ENCODE measurements at places on chromosomes 13 and 19.

DNA sequence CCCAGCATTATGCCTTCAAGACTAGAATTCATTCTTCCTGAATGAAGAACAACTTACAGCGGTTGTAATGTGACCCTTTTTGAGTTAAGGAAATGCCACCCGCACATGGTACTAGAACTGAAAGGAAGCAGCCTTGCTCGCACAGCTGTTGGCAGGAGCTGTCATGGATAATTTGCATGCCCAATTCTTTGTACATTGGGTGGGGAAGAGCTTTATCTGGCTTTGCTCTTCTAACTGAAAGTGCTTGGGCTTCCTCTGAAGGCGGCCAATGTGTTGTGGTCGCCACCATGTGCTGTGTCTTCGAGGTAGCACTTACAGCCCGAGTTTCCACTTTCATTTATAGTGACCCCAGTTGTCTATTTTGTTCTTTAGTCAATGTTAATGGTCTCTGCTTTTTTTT lies 3.4 kb downstream of the CCNE1 start:
- DNase-seq = no peak

DNA sequence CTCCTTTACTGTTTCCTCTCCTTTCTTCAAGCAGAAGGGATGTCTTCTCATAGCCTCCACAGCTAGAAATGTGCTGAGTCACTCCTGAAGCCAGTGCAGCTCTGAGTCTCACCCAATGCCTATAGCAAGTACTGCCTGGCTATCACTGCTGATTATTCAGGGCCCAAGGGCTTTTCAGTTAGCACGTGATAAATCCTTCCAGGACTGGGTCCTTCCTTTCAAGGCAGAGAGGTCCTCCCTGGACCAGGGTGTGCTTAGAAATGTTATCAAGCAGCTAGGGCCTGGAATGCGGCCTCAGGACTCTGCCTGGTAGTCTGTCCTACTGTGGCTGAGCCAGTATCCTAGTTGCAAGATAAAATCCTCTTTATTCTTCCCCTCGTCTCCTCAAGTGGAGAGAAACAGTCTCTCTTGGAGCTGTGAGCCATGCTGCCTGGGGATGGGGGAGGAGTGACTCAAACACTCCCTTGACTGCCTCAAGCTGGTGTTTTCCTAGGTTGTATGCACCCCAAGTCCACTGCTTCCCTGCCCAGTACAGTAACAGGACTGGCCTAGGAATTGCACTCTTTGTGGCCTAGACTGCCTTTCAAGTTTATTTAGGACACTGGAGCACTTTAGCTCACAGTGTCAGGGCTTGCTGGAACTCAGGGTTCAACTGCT lies 198.7 kb upstream of the SERP2 start:
- DNase-seq = no peak

DNA sequence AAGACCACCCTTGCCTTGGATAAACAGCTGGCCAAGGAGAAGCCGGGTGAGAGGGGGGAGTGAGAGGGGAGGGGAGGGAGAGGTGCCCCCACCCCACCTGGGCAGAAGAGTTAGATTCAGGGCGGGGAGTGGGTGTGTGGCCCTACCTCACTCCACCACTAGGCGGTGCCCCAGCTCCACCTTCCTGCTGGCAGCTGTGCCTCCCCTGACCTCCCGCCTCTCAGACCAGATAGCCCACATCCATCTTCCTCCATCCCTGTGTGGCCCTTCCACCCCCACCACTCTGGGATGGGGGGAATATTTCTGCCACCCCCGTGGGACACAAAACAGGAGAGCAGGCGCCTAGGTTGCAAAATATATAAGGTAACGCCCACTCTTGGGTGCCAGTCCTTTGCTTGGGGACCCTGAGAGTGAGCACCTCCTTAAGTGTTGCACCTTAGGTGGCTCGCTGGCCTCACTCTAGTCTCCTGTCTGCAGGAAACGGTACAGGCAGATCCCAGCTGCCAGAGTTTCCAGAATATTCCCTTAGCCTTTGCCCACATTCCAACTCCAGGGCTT lies 13.8 kb upstream of the EHD2 start:
- peak; percentile 42 for DNase-seq

GRCh38 chr19:952680-953444 lies 27.0 kb downstream of the ARID3A start:
- no peak for DNase-seq

DNA sequence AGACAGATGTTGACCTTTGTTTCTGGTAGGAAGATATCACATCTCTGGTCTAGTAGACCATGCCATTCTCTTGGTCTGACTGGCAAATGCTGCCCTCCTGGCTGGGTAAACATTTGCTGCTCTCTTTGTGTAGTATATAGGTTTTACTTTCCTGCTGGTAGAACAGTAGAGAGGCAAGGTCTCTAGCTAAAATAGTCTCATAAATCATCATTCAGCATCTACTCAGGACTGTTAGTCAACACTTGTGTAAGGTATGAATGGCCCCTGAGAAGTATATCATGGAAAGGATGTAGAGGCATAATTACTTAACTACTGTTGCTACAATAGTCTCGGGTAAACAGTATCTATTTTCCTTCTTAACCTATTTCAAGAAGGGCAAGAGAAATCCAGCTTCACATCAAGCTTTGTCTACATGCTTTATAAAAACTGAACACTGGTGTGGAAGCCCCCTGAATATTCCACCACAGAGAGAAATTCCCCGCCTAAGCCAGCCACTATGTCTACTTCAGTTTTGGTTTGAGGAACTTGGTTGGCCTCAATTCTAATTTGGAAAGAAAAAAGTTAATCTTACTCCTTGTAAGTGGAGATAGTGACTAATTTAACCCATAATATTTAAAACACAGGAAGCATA lies 18.4 kb upstream of the MYCBP2 start:
- DNase-seq = no peak

Data from stimulated activated naive CD4-positive, alpha-beta T cell (primary cell).